ENCODE measurements at places on chromosomes 5 and 9.

DNA sequence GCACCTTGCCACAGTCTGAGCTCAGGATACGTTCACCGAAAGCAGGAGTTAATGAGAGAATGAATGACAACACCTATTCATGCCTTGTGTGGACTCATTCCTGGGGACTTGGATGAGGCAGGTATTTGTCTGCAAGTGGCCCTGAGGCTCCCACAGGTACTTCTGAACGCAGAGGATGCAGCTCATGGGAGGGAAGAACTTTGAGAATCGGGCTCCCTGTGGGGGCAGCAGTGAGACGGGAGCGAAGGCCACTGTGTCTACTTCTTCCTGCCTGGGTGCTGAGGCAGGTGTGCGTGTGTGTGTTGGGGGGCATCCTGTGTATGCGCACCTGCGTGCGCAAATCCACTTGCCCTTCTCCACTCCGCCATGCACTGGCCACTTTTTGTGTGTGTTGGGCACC is 42.2 kb downstream of the PTPN3 start:
- no peak for DNase-seq

DNA sequence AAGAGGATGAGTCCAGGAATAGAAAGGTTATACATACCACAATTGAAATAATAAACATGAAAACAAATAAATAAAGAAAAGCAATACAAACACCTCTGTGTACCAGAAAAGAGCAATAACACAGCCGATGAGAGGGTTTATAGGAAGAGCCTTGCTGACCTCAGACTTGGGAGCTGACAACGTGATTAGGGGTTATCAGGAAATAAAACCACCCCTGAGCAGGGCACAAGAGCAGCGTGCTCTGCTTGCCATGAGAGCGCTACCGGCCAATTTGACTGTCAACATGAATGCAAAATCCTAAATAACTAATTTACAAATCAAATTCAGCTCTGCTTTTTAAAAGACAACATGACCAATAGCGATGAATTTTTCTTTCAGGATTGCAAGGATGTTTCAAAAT is 2.6 kb upstream of the FREM1 start:
- no peak for DNase-seq

GRCh38 chr5:150345716-150346115 is 11.8 kb upstream of the TCOF1 start:
- DNase-seq, result no peak

DNA sequence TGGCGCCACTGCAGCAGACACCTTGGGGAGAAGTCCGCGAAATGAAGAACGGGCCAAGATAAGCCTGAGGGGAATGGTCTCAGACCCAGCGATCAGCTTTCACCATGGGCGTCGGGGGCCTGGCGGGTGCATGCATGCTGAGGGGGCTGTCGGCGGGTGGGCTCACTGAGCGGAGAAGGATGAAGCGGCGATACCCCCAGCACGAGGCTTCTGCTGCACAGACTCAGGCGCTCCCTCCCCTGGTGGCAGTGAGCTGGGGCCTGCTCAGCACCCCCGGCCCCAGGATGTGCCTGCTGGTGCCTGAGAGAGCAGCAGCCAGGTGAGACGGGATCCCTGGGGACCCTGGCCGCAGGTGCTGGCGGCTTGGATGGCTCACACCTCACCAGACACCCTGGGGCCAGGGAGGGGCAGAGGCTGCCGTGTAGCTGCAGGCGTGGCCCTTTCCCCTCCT is 31.2 kb downstream of the CEP72 start:
- no peak for DNase-seq

DNA sequence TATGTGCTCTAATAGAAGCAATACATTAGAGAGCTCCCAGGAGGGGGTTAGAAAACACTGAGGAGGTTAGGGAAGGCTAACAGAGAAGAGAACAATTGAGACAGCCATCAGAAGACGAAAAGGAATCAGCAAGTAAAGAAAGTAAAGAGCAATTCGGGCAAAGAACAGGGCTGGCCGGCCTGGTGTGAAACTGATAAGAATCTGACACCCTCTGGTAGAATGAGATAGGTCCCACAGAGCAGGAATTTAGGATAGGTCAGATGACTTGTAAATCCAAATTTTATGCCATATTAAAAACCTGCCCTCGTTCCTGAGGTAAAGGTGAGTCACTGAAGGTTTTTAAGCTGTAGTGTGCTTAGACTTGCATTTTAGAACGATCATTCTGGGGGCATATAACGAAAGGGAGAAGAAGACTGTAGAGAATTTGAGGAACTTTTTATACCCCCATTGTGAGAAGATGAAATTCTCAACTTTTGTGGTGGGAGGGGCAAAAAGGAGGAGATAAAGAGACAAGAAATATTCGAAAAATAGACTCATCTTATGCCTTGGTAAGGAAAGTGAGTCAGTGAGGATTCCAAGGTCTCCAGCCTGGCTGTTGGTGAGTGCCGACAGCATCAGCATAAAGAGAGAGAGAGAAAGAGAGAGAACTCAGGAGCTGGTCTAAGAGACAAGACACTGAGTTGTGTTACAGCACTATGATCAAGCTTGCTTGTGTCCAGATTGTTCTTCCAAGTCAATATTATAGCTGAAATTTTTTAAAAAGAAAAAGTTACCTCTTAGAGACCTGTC is 51.3 kb downstream of the TMEM167A start:
- DNase-seq, result no peak

- DNase-seq, result no peak
Measured at GRCh38 chr5:87535706-87536105, 123.0 kb upstream of the CCNH start.

DNA sequence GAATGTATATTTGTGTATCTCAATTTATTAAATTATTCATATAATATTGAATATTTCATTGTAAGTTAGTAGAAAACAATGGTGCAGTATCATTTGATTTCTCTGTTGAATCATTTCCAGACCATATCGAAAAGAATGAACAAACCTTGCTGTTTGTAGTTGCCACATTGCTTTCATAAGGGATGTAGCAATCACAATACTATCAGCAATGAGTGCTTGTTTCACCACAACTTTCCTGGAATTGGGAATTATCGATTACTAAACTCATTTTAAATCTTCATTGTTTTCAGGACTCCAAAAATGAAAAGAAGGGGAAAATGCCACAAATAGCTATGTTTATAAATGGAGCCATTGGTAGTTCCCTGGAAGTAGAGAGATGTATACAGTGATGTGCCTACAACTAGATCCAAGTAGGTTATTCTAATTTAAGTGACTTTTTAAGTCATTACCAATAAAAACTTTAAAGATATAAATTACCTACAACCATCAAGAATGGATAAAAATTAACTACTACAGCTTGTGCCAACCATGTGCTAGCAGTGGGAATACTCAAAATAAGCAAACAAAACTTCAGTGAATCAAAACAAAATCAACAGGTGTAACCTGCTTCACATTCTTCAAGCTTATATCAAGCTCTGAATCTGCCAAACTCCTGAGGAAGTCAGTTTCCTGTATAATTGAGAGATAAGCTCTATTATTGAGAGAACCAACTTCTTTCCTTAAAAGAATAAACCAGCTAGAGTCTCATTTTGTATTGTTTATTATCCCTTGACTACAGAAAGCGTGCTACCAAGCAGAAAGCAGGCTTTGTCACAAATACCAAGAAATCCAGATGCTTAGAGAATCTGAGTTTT is 358.6 kb downstream of the ADGRV1 start:
- no peak for DNase-seq

DNA sequence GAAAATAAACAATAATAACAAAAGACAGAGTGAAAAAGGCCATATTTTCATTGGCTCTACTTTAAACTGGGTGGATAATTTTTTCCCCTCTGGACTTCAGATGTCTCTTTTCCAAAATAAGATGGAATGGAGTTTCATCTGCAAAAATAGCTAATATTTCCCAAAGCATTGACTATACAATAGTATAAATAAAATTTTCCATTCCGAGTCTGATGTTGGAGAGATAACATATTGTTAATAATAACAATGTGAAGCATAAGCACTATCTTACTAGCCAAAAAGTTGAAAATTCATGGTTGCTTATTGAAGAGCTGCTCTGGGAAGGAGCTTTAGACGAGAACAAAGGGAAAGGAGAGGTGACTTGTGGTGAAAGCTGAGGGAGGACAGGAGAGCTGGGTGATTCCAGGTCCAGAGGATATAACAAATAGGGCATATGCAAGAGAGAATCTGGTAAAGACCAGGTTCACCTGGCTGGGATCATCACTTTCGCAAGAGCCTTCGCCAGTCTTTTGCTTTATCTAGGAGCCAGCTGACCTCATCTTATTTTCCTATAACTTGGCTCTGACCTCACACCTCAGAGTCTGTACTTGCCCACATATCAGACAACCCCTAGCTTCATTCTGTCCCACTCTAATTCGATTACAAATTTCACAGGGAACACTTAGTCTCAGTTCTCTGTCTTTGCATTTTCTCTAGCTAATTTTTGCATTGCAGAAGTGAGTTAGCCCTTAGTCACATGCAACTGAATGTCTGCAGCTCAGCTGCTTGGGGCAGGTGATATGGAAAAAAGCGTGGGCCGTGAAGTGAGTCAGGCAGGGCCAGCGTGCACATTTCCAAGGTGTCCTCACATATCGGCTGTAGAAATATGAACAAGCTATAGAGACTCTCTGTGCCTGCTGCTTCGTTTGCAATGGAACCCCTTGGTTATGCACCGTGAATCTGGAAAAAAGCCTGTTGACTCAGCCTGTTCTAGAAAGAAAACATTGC is 7.6 kb upstream of the ZNF474 start:
- DNase-seq, result no peak

DNA sequence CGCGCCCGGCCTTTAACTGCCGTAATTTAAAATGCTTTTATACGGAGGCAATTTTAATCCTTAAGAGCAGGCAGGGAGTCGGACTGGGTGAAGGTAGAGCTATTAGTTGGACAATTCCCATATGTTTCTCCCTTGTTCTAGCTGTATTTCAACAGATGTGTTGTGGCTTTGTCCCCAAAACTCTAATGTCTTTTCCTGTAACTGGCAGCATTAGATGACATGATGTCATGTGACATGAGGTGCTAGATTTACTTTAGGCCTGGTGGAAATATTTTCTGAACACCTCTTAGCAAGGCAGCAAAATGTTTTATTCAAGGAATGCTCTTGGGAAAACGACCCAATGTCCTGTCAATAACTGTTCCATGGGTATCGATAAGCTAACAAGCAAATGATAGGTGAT is 8.5 kb downstream of the MYO10 start:
- DNase-seq, result no peak

- DNase-seq, result no peak
Measured at GRCh38 chr5:21678526-21678925, 1174.6 kb downstream of the CDH12 start.

GRCh38 chr5:135978212-135978631 is 23.4 kb upstream of the LECT2 start:
- DNase-seq, result no peak

DNA sequence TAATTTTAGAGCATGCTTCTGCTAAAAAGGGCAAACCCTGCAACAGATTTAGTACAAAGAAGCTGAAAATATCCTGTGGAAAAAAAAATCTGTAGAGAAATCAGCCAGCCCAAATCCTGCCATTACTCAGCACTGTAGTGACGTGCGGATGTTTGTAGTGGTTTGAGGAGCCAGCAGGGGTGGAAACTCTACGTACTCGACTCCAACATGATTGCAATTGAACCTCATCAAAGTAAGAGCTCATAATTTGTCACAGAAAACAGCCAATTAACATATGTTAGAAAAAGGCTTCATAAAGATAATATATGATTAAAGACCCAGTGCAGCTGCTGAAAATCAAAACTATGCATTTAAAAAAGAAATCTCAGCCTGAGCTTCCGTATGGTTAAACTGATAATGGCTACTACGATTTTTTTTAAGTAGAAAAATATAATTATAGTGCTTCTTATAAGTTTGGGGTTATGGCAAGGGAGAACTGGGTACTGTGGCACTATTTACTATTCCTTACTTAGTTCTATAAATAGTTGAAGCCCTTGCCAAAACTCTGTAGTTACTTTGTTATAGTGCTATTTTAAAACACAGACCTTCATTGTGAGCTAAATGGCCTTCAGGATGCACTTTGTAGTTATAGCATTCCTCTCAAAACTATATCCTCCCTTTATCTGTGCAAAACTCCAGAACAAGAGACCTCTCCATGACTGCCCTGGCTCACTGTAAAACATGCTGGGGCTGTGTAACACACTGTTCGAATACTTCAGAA is 49.4 kb downstream of the MEF2C start:
- DNase-seq, result no peak

DNA sequence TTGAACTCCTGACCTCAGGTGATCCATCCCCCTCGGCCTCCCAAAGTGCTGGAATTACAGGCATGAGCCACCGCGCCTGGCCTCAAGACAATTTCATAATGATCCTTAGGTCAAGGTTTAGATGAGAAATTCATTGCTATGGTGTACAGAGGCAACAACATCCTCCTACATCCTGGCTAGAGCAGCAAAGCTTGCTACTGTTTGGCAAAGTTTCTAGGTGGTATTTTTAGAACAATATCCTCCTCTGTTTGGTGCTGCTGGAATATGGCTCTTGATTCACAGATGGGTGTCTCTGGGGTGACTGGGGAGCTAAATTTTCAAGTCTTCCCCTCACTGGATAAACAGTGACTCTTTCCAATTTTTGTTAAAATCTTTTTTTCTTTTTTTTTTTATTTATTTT is 30.6 kb downstream of the CRHBP start:
- DNase-seq, result no peak

- DNase-seq, result no peak
Measured at GRCh38 chr9:81848472-81848871, 79.8 kb upstream of the SPATA31D4 start.

GRCh38 chr9:136487672-136488071 is 4.8 kb upstream of the SEC16A start:
- DNase-seq, result no peak

DNA sequence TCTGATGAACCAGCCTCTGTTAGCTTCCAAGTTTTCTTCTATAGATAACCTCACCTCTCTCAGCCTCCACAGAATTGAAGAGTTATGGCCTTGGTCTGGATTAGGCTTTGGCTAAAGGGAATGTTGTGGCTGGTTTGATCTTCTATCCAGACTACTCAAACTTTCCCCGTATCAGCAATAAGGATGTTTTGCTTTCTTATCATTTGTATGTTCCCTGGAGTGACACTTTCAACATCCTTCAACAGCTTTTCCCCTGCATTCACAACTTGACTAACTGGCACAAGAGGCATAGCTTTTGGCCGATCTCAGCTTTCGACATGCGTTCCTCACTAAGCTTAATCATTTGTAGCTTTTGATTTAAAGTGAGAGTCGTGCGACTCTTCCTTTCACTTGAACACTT is 28.1 kb upstream of the GNE start:
- DNase-seq, result no peak

DNA sequence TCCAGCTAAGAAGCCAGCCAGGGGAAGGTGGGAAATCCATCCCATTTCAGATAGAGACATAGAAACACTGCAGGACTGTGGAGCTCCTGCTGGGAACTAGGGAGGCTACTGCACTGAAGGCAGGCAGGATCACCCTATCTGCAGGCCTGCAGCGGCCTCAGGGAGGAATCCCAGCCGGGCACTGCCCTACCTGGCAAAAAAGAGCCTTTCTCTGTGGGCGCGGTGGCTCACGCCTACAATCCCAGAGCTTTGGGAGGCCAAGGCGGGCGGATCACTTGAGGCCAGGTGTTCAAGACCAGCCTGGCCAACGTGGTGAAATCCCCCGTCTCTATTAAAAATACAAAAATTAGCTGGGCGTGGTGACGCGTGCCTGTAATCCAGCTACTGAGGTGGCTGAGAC is 71.4 kb upstream of the PHYKPL start:
- DNase-seq, result no peak

All from activated B cell treated with CpG ODN at 0.5 μM for 24 hours (primary cell).